ENCODE measurements at places on chromosomes 5 and 9.

DNA sequence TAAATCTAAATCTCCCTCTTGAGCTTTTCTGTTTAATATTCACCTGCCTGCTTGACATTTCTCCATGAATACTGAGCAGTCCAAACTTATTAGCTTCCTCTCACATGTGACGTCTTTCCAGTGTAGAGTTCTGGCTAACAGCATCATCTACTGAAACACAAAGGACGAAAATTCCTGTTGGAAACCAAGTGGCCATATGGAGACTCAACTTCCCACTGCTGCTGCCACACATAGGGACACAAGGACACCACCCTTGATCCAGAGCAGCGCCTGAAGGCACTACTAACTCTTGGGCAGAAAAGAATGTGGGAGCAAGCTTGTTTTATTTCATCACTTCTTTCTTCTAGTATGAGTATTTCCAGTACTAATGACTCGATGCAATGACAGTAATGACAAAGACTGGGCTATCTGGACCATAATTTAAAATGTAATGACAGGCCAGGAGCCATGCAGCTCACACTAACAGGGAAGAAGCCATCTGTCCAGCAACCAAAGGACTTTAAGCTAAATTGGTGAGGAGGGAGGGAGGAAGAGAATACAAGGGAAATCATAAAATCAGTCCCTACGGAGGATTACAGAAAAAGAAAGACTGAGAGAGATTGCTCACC lies 19.2 kb downstream of the RNF130 start:
- DNase-seq, result no peak

DNA sequence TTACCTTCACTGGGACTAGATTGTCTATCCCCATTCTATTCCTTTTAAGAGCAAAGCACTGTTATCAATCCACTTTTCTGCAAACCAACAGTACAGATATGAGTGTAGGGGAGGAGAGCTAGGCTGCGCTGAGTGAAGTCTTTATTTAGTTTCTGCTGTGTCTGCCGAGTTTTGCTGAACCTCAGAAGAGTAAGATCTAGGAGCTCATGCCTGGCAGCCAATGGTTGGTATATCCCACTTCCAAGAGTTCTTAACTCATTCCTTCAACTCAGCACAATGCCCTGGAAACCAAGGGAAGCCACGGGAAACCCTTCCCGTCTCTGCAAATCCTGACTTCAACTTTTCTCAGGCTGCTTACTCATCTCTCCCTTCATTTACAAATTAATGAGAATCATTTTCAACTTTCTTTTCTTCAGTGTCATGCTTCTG lies 58.0 kb upstream of the JAK2 start:
- DNase-seq, result no peak

DNA sequence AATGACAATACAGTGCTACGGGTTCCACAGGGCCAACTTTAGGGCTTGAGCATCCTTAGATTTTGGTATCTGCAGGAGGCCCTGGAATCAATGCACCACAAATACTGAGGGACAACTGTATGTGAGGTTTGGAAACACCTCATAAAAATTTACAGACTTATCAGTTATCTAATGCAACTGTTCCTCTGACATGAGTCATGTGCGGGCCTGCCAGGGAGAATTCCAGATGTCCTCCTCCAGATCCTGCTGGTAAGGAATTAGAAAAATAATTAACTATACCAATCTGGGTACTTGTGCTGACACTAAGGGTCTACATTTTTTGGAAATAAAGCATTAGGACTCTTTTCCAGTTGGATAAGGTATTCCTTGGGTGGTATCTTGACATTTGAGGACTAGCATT lies 333.3 kb downstream of the ARRDC3 start:
- DNase-seq, result peak; percentile 62

DNA sequence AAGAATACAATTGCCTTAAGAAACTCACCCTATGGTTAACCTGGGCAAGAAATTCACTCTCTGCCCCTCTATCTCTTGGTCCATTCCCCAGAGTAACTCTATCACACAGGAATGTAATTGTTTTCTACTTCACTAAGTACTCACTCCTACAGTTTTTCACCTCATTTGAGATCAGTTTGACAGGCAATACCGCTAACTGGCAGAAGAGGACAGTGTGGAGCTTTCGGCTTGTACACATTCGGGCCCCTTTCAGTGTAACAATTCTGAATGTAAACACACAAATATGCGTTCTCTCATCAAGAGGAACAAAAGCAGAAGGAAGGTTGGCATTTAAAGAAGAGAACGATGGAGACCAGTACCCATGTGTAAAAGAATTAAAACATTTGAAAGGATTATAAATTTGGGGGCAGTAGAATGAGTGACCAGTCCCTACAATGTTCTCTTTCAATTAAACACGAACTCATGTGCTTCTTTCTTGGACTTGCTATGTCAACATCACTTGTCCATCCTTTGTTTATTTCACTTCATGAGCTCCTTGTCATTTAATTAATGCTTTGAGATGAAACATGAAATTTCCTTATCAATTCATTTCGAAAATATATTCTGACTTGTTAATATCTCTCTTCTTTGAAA lies 188.5 kb upstream of the GRAMD2B start:
- DNase-seq, result peak; percentile 34

GRCh38 chr9:114190563-114190905 lies 35.2 kb downstream of the COL27A1 start:
- DNase-seq, result no peak
